ENCODE measurements at places on chromosomes 7 and 10. TPM values are rescaled to one million over a fixed set of nuclear protein-coding genes. Genes with fewer than 3 reads are reported as not detected.

BLNK gene
- 0.73 TPM for total RNA-seq

GRCh38 chr7:31478721-31479120 is 35.2 kb upstream of the ITPRID1 start:
- no peak for DNase-seq

- DNase-seq = no peak
Observed at GRCh38 chr7:35648367-35648766, 46.6 kb downstream of the HERPUD2 start.

DNA sequence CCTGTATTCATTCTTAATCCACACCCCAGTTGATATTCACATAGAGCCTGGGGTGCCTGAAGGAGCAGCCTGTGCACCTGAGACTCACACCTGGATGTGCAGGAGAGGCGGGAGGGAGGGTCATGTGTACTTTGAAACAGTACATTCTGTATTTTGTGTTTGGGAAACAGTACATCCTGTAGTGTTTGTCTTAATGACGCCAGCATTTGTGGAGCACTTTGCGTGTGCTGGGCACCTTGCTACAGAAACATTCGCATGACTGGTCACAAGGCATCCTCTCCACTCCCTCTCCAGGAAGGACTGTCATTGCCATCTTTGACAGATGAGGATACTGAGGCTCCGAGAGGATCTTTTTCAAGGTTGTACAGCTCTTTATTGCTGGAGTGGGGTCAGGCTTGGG is 132.1 kb downstream of the TACC2 start:
- no peak for DNase-seq

DNA sequence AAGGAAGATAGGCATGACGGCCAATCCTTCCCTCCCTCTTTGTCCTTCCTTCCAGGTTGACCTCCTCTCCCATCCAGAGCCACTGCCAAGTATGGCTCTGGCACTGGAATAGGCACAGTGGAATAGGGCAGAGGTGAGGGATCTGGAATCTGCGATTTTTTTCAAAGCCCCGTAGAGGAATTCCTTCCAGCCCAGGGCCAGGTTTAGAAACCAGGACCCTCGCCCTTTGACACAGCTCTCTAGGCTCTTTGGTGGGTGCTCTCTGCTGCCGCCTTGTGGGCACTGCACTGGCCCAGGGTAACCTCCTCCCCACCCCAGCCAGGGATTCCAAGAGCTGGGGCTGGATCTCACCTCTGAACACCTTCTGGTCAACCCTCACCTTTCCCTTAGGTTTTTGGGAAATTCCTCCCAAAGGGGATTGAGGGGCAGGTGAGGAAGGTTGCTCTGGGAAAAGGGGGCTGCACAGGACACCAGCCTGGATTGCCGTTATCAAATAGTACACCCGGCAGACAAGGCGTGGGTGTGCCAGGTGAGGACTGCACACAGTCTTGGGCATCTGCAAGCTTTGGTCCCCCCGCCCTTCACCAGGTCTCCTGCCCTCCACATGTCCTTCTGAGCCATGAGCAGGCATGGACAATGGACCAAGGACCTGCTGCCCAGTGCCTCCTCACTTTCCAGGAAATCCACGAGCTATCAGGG is 22.8 kb downstream of the C10orf105 start:
- peak; percentile 83 for DNase-seq

GRCh38 chr10:125538947-125539731 is 143.8 kb downstream of the TEX36 start:
- DNase-seq = no peak

DNA sequence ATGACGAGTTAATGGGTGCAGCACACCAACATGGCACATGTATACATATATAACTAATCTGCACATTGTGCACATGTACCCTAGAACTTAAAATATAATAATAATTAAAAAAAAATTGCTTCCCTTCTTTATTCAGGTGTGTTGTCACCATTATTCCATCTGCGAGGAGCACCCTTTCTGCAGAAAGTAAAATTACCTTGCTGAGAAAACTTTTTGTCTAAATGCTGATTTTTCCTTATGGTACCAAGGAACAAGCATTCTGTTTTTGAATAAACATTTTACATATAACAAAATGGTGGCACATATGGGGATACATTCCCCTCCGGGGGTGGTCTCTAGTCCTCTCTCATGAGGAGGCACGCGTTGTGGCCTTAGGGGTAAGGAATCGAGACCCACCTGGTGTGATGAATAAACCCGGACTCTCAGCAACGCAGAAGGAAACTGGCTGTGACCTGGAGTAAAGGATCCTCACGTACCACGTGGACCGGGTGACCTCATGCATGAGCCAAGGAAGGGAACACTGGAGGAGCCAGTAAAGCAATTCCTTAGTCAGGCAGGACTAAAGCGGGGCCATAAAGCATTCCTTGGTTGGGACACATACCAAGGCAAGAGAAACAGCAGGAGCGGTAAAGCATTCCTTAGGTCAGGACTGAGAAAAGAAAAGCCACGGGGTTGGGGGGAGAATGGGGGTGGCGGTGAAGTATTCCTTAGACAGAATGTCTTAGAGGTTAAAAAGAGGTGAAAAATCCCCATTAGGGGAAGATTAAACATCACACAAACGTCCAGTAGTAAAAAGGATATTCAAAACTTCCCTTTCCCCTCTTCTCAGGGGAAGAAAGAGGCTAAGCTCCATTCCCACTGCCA is 20.8 kb upstream of the OPTN start:
- DNase-seq = no peak

DNA sequence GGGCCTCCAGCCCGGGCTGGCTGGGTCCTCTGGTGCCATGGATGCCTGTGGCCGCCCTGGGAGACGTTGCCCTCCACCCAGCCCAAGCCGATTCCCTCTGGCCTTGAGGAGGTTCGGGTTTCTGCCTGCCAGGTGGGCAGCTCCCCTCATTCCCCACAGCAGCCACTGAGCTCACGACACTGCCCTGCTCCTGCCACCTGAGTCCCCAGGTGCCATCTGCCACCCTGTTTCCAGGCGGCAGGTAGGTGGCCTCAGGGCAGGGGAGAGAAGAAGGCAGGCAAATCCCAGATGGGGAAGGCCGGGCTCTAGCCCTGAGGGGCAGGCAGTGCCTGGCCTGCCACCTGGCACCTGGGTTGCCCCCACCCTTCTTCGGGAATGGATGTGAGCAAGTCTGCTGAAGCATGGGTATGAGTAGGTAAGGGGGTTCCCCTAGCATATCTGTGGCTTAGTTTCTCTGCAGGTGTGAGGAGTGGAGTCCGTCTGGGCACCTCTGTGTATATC is 92.2 kb upstream of the PPIF start:
- DNase-seq = no peak

GRCh38 chr10:114188001-114188400 is 8.8 kb downstream of the TDRD1 start:
- no peak for DNase-seq

GRCh38 chr10:130423455-130424305 is 287.5 kb downstream of the GLRX3 start:
- no peak for DNase-seq

DNA sequence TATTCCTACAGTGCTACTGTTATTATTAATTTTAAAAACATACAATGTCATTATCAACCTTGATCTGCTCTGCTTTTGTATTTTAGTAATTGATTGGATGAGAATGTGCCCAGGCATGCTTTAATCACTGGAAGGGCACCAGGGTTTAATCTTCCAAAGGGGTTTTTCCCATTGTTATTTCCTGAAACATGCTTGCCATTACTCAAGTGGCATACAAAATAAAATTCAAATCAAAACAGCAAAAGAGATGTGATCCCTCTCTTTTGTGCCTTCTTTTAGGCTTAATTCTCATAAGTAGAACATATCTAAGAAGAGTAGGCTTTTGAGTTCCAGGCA is 963.3 kb downstream of the LRMDA start:
- no peak for DNase-seq

SCD gene
- 21.2 TPM for total RNA-seq

DNA sequence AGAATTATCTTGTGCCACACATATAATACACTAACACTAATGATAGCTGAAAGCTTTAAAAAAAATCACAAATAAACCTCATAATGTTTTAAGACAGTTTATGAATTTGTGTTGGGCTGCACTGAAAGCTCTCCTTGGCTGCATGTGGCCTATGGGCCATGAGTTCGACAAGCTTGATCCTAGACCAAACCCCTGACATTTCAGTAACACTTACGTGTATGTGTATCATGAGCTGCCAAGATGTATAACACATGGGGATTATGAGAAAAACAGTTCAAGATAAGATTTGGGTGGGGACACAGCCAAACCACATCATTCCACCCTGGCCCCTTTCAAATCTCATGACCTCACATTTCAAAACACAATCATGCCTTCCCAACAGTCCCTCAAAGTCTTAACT is 823.8 kb downstream of the PCDH15 start:
- no peak for DNase-seq

DNA sequence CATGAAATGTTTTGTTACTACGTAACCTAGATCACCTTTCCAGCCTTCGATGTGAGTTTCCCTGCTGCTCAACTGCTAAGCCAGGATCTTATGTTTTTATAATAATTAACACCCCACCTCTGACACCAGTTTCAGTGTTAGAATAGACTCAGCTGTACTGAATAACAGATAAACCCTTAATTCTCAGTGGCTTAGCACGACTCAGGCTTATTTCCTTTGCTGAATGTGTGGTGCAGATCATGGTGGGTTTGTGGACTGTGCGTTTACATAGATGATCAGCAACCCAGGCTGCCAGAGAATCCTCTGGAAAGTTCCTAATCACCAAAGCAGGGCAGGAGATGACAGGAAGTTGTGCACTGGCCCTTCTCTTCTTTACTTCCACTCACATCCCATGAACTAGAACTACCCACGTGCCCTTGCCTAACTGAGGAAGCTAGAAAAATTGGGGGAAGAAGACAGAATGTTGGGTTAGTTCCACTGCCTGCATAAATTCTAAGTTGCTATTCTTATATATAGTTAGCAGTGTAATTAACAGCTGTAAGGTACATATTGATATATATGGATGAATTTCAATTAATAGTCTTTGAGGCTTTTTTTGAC is 111.8 kb downstream of the MAPK8 start:
- no peak for DNase-seq

SFXN2 gene
- 1.7 TPM for total RNA-seq

- DNase-seq = no peak
Observed at GRCh38 chr10:93704451-93704850, 2.1 kb upstream of the FRA10AC1 start.

CACUL1 gene
- 21.4 TPM for total RNA-seq

DNA sequence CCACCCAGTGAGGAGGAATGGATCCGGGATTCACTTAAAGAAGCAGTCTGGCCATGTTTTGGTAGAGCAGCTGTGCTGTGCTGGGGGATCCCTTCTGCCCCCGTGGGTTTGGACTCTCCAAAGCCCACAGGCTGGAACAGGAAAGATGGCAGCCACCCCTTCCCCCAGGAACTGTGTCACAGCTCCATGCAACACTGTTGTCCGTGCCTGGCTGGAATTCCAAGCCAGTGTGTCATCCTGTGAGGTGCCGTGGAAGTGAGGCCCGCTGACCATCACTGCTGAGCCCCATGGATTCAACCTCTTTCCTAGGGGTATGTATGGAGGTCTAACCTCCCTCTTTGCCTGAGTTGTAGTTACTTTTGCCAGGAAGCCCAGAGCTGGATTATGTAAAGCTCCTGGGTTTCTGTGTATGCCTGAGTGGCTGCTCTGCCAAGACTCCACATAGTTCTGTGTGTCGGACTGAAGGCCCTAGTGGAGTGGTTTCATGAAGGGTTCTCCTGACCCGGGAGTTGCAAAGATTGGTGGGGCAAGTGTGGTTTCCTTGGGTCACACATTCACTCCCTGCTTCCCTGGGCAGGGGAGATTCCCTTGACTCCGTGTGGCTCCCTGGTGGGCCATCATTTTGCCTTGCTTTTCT is 35.1 kb upstream of the PCGF5 start:
- no peak for DNase-seq

CLRN3 gene
- not detected for total RNA-seq

- DNase-seq = no peak
Observed at GRCh38 chr10:116995648-116996047, 9.3 kb downstream of the SHTN1 start.

MTERF1 gene
- 9.6 TPM for total RNA-seq

- no peak for DNase-seq
Observed at GRCh38 chr7:26508481-26508880, 216.8 kb downstream of the SNX10 start.

GRCh38 chr10:102963756-102964025 is 45.6 kb downstream of the CNNM2 start:
- no peak for DNase-seq

ADAM22 gene
- 1.3 TPM for total RNA-seq

ATG9B gene
- total RNA-seq = not detected

- DNase-seq = no peak
Observed at GRCh38 chr10:88110355-88110754, 246.9 kb downstream of the PTEN start.

ACBD7 gene
- not detected for total RNA-seq

- no peak for DNase-seq
Observed at GRCh38 chr7:78690174-78690573, 763.3 kb downstream of the MAGI2 start.

DNA sequence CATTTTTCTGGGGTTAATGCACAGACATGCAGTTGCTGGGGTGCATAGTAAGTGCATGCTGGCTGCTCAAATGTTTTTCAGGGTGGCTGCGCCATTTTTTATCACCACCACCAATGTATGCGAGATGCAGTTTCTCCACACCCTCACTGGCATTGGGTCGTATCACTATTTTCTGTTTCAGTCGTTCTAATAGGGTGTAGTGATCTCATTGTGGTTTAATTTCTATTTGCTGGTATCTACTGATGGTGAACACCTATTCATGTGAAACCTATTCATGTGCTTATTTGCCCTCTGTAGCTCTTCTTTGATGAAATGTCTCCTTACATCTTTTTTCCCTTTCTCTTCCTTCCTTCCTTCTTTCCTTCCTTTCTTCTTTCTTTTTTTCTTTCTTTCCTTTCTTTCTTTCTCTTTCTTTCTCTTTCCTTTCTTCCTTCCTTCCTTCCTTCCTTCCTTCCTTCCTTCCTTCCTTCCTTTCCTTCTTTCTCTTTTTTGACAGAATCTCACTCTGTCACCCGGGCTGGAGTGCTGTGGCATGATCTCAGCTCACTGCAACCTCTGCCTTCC is 84.3 kb downstream of the ELFN1 start:
- DNase-seq = no peak

TMEM26 gene
- total RNA-seq = 0.54 TPM

- no peak for DNase-seq
Observed at GRCh38 chr10:125797424-125797823, 21.8 kb upstream of the MMP21 start.

GRM3 gene
- total RNA-seq = not detected

DNA sequence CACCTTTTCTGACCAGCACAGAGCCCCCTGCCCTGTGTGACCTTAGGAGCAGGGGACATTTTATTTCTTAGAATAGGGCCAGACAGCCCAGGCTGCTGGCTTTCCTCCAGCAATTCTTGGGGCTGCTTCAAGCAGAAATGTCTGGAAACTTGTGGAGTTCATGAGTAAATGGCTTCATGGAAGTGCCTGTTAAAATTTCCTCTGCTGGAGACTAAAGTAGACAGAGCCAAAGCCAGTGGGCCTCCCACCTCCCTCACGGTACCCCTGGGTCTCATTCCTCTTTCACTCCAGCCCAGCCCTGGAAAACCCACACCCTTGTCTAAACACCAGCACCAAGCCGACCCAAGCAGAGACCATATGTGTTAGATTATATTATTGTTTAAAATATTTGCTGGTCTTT is 505.5 kb upstream of the ZMIZ1 start:
- DNase-seq = no peak

LRMDA gene
- total RNA-seq = 26.3 TPM

- DNase-seq = no peak
Observed at GRCh38 chr7:118312051-118312450, 87.5 kb downstream of the ANKRD7 start.

AOC1 gene
- not detected for total RNA-seq

KNDC1 gene
- not detected for total RNA-seq

Measured in Right ventricle myocardium superior (tissue), 1 donor.